ENCODE measurements at places on chromosomes 11 and 22.

- DNase-seq, result no peak
Measured at GRCh38 chr22:44616882-44617655, 84.9 kb upstream of the PRR5 start.

DNA sequence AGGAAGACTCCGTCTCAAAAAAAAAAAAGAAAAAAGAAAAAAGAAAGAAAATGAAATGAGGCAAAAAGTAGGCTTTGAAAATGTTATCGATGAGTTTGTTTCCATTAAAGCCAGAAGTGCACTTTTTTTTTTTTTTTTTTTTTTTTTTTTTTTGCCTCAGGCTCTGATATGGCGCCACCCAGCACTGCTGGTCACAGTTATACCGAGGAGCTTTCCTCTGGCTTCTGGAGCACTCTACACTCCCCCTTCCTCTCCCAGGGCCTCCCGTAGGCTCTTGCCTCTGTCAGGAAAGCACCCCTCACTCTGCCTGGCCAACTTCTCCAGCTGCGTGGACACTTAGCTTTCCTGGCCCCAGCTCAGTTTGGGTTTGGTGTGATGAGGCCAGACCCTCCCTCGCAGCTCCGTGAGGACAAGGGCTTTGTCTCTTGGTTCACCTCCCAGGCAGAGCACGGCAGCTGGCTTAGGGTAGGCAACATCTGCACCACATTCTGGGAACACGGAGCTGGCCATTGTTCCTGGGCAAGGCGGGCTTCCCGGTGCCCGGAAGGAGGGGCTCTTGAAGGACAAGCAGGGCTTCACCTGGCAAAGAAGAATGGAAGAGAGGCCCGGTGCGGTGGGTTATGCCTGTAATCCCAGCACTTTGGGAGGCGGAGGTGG lies 16.9 kb downstream of the FADS2 start:
- DNase-seq, result no peak

- no peak for DNase-seq
Measured at GRCh38 chr11:118136341-118136740, 16.3 kb downstream of the SCN4B start.

DNA sequence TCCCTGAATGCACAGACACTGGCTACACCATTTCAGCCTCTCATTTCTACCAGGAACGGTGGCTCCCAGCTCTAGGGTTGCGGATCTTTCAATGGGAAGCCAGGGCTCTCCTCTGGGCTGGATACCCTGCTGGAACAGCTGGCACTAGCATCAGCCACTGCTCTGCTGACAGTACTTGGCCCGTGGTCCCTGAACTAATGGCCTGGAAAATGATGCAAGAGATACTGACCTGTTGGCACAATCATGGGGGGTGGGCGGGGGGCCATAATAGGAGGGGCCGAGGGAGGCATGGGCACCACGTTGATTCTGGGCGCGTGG lies 10.7 kb upstream of the TBC1D10A start:
- no peak for DNase-seq

DNA sequence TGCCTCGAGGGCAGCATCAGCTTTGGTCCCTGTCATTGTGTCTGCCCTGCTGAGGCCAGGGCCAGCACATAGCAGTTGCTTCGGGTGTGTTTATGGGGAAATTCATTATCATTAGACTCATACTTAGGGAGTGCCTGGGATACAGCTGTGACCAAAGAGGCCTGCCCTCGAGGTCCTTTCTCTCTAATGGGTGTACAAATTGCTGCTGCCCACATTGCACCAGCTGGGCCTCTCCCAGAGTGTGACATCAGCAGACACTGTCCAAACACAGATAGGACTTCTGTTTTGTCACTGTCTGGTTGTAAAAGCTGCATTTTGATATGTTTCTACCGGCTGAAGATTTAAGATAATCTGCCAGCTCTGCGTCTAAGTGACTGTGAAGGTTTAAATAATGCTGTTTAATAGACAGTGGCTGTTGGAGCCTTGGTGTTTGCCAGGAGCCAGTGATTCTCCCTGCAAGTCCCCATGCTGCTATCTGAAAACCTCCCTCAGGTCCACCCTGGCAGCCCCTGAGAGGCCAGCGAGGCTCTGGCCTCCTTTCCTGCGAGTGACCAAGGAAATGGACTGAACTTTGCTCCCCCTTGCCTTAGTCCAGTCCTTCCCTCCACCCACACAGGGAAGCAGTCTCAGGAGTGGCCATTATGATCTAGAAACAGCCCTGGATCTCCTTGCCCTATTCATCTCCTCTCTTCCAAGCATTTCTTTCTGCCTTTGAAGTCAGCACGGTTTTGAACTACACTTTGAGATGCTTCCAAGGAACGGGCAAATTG lies 505.2 kb downstream of the TBC1D22A start:
- no peak for DNase-seq

DNA sequence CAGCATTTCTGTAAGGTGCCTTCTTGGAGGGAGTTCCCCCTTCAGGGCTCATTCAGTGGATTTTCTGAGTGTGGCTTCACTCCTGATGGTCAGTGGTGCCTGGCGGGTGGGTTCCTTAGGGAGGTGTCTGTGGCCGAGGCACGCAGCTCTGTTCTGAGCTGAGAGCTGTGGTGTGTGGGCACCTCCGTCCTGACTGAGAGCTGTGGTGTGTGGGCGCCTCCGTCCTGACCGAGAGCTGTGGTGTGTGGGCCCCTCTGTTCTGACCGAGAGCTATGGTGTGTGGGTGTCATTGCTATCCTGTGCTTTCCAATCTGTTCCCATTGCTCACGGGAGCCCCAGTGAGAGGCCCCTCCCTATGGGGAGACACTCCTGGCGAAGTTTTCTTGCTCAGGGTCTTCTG lies 39.8 kb downstream of the MUC6 start:
- DNase-seq, result no peak

DNA sequence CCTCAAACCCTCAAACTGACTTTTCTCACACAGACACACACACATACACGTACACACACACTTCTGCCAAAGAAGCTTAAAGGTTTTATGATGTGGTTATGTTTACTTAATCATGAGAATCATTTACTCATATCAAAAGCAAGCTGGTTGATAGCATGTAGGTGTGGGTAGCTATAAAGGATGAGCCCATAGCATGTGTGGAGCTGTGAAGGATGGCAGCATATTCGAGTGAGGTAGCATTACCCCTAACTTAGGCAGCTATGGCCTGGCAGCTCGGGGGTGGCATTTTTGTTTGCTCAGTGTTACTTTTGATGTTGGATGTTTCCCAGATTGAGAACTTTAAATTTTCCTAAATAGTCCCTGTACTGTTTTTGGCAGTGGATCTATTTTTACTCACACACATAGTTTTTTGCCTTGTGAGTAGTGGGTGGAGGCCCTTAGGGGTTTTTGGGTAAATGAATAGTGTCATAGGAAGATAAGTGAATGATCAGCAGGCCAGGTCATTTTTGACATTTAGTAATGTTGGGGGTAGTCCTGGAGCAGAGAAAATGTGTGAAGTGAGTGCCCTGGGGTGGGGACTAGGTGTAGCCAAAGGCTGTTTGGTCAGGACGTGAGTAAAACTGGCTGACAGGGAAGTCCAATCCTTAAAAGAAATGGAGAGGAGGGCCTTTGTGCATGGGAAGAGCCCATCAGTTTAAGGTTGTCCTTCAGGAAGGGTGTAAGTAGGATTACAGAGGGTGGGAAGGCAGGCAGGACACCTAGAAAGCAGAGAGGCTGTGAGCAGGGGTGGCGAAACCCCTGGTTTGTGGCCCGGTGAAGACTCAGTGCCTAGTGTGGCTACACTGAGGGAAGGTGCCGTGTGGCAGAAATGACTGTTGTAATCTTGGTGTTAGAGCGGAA lies 7.1 kb downstream of the YWHAH start:
- no peak for DNase-seq

DNA sequence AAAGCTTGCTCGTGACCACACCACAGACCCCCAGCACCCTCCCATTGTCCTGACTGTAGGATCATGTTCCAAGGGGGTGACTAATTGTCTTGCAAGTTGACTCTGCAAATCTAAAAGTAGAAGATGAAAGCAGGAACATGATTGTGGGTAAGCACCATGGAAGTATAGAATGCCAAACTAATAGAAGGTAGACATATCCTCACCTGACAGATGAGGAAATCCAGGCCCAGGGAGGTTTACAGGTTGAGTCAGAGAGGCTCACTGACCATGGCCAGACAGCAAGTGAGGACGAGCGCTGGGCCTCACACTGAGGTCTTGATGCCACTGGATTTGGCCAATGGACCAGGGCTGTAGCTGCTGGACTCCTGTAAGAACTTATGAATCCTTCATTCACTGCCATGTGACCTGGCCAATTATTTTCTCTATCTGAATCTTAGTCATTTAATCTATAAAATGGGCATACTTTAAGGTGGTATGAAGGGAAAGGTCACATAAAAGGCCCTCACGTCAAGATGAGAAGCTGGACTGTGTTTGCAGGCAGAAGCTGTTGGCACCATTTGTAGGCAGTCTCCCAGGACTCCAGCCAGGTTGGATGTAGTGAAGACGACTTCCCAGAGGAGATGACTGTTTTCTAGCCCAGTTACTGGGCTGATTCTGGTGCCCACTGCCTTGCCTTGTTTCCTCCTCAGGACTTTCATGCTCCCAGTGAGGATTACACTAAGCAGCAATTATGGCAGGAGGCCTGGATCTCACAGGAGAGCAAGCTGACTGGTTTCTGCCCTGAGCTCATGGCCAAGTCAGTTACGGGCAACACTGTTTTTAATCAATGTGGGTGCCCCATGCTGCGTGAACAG lies 54.6 kb downstream of the GAB4 start:
- no peak for DNase-seq

- no peak for DNase-seq
Measured at GRCh38 chr11:66331542-66332370, 4.5 kb downstream of the RIN1 start.

GRCh38 chr22:47987885-47988515 lies 1225.5 kb downstream of the TBC1D22A start:
- no peak for DNase-seq

DNA sequence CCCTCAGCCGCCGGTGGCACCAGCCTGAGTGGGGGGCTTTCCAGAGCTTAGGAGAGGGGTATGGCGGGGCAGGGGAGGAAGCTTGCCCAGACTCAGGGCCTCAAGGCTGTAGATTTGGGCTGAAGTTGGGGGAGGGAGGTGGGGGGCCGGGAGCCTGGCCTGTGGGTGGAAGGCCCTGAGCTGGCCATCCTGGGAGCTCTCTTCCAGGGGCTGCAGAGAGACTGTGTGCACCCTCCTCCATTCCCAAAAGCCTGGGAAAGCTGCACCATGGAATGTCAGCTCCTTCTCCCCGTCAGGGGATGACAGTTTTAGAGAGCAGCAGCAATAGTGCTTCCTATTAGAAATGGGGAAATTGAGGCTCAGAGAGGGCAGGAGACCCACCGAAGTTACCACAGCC lies 1.0 kb downstream of the SYT12 start:
- no peak for DNase-seq

DNA sequence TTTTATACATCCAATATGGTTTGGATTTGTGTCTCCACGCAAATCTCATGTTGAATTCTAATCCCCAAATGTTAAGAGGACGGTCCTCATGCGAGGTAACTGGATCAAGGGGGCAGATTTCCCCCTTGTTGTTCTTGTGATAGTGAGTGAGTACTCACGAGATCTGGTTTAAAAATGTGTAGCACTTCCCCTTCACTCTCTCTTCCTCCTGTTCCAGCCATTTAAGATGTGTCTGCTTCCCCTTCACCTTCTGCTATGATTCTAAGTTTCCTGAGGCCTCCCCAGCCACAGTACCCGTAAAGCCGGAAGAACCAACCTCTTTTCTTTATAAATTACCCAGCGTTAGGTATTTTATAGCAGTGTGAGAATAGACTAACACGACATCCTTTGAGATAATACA lies 98.6 kb downstream of the TTC28 start:
- no peak for DNase-seq

- no peak for DNase-seq
Measured at GRCh38 chr11:124900464-124900863, 2.8 kb upstream of the ROBO4 start.

- no peak for DNase-seq
Measured at GRCh38 chr11:63922673-63923192, 5.8 kb upstream of the RCOR2 start.

DNA sequence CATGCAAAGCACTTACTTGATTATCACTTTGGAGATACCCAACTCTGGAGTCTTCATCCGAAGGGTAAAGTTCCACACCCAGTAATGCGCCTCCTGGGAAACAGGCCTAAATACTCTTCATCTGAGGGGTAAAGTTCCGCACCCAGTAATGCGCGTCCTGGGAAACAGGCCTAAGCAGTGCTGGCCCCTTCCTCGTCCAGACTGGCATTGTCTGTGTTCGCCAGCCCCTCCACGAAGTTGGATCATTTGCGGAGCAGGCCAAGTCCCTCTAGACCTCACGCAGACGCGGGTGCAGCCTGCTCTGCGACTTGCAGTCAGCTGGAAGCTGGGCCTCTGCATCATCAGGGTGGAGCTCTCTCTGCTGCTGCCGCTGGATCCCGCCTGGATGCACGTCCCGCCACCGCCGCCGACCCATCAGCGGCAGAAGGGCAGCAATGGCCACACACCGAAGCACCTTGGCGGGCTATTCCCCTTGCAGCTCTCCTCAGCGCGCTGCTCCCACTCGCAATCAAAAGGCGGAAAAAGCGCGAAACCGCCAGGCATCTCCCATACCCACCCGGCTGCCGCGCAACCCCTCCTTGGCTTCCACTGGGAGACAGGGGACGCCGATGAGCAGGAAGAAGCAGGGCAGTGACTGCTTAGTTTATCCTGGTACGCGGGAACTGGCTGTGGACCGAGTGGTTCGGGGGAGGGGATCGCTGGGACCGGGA lies 34.1 kb upstream of the GLYATL1 start:
- no peak for DNase-seq

DNA sequence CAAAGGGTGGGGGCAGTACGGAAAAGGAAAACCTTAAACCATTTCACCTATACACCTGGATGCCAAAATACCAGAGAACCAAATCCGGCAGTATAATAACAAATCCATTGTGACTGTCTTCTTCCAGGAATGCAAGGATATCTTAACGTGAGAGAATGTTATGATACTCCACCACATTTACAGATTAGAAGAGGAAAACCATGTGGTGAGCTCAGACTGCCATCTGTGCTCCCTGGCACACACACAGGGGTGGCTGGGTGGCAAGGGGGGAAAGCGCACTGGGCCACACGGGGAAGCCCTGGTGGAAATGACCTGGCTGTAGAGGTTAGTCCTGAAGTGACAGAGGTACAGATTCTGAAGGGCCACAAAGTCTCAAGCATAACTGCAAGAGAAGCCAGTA lies 9.9 kb downstream of the EIF1AD start:
- DNase-seq, result no peak

DNA sequence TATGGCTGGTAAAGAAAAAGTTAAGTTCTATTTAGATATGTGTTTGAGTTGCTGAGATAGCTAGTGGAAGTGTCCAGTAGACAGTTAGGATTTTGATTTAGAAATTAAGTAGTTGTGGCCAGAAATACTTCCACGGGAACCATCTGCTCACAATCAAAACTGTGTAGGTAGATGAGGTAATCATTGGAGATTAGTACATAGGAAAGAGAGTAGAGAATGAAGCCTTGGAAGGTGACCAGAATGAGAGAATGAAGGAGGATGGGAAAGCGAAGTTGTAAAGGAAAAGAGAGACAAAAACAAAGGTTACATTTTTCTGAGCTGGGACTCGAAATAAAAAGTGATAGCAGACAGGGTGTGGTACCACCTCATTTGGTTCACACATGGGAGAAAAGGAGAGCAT lies 296.9 kb upstream of the SORL1-AS1 start:
- no peak for DNase-seq
